Kidney (tissue), 22 donors: ENCODE measurements at places on chromosomes 5 and 9. TPM values are rescaled to one million over a fixed set of nuclear protein-coding genes. Genes with fewer than 3 reads are reported as not detected.

GRCh38 chr5:171673328-171673727, 112.3 kb upstream of the SMIM23 start:
- no peaks in the 10 kb centered on the region for H3K27me3 ChIP-seq
- H3K4me3 ChIP-seq, result no peak overlapping the region
- no peaks in the 10 kb centered on the region for H3K4me1 ChIP-seq
- no peaks in the 10 kb centered on the region for H3K36me3 ChIP-seq
- H3K27ac ChIP-seq, result no peak overlapping the region

DNA sequence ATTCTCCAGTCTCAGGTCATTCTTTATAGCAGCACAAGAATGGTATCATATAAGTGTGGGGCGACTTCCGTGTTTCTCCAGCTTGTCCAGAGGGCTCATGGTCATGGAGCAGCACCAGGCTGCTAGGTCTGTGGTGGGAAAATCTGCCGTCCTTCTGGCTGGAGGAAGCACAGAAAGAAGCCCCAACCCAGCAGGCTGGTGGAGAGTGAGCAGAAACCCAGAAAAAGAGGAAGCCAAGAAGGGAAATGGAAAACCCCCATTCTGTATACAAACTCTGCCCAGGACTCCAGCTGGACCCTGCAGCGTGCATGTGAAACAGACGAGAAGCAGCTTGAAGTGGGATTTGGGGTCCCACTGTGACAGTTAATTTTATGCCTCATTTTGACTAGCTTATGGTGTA, 34.3 kb upstream of the OLFM1 start:
- H3K4me3 ChIP-seq, result no peak overlapping the region
- H3K27me3 ChIP-seq, result no peaks in the 10 kb centered on the region
- no peaks in the 10 kb centered on the region for H3K4me1 ChIP-seq

Gene PDGFRB
- polyA plus RNA-seq, result 50.4 TPM

Gene TPPP
- 5.8 TPM for polyA plus RNA-seq

DNA sequence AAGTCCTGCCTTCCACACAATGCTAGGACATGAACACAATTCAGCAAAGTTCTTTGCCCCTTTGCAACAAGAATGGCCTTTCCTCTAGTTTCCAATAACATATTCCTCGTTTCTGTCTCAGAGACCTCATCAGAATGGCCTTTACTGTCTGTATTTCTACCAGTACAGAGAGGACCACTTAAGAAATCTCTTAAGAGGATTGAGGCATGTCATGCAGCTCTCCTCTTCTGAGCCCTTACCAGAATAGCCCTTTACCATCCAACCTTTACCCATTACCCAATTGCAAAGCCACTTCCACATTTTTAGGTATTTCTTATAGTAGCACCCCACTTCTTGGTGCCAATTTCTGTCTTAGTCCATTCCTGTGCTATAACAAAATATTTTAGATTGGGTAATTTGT, 20.3 kb downstream of the TNPO1 start:
- no peak for DNase-seq
- no peaks in the 10 kb centered on the region for H3K36me3 ChIP-seq
- no peak overlapping the region for H3K27ac ChIP-seq
- H3K4me3 ChIP-seq, result no peak overlapping the region
- H3K27me3 ChIP-seq, result no peaks in the 10 kb centered on the region

GRCh38 chr9:93959739-93960154, 4.6 kb upstream of the BARX1 start:
- no peak overlapping the region for H3K4me3 ChIP-seq
- H3K36me3 ChIP-seq, result no peaks in the 10 kb centered on the region
- H3K27ac ChIP-seq, result no peak overlapping the region
- H3K27me3 ChIP-seq, result peaks cover 56% of the 10 kb centered on the region
- DNase-seq, result no peak
- H3K4me1 ChIP-seq, result peaks cover 3% of the 10 kb centered on the region
